ENCODE measurements at places on chromosomes 12 and 14.

DNA sequence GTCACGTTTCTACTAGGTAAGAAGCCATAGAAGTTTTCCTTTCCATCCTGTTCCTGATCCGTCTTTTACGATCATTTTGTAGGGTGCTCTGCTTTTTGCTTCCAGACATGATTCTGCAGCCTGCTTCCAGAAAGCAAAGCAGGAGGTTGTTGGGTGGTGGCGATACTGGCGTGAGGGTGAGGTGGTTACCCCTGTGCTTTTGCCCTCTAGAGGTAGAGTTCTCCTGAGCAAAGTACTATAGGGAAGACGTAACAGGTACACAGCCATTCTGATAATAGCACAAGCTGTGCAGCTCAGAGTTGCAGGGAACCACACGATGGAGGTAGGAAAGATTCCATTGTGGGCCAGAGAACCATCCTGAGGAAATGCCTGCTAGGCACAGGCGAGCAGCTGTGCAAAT, 186.0 kb downstream of the PAH start:
- no peak for DNase-seq

DNA sequence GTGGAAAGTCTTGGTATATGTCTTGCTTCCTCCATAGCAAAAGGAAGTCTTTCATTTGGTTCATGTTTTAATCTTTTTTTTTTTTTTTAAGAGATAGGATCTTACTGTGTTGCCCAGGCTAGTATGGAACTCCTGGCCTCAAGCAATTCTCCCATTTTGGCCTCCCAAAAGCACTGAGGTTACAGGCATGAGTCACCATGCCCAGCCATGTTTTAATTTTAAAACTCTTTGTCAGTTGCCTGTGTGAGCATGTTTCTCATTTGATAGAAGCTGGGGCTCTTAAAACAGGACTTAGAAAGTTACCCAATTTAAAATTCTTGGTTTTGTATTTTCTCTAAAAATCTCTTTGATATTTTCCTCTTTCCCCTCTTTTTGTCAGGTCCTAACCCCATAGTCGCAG, 45.0 kb upstream of the REP15 start:
- DNase-seq: no peak

GRCh38 chr14:66496188-66496807, 10.1 kb downstream of the CCDC196 start:
- no peak for DNase-seq

DNA sequence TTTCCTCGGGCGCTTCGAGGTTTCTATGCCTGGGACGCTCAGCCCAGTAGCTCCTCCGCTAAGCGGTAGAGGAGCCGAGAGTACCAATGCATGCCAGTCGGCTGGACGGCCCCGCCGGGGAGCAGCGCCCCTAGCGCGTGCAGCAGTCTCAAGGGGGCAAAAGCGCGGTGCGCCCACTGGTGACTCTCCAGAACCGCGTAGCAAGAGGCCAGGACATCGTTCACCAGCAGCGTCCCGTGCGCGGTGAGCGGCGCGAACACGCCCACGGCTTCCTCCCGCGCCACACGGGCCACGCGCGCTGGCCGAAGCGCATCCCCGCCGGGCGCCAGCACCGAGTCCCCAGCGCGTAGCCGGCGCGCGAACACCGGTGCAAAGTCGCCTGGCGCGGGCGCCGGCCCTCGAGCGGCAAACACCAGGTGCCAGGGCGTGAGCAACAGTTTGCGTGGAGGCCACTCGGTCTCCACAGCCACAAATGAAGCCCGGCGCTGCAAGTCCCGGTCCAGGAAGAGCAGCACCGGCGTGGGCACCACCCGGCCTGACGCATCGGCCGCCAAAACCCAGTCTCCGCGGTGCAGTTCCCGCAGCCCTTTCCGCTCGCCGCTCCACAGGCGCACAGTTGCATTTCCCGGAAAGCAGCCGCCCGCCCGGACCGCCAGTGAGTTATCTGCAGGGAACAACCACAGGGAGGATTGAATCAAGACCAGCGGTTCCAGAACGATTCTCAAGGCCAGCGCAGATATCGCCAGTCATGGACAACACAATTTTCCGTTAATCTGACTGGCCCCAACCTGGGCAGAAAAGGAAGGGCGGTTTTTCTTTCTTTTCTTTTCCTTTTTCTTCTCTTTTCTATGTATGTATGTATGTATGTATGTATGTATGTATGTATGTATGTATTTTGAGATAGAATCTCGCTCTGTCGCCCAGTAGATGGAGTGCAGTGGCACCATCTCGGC, 4.5 kb downstream of the DHH start:
- no peak for DNase-seq

GRCh38 chr12:112964915-112965314, 13.4 kb upstream of the OAS2 start:
- no peak for DNase-seq

GRCh38 chr14:93645200-93645599, 143.1 kb downstream of the PRIMA1 start:
- peak; percentile 10 for DNase-seq

GRCh38 chr14:64937171-64937820, 5.2 kb downstream of the GPX2 start:
- DNase-seq: no peak

GRCh38 chr14:104187121-104187889, 48.9 kb downstream of the KIF26A start:
- no peak for DNase-seq

DNA sequence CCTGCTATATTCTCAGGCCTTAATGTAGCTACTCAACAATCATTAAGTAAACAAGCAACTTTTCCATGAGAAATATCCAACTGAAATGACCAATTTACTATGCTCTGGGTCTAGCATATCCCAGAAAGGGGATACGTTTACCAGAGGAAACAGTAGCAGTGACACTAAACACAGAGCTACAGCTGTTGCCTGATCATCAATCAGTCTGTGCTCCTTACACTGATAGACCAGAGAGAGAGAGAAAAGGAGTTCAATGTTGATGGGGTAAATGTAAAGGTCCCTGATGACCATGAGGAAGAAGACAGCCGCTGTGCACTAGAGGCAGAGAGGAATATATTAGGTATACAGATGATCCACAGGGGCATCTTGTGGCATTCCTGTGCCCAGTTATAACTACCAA, 397.2 kb upstream of the USP15 start:
- DNase-seq: no peak

DNA sequence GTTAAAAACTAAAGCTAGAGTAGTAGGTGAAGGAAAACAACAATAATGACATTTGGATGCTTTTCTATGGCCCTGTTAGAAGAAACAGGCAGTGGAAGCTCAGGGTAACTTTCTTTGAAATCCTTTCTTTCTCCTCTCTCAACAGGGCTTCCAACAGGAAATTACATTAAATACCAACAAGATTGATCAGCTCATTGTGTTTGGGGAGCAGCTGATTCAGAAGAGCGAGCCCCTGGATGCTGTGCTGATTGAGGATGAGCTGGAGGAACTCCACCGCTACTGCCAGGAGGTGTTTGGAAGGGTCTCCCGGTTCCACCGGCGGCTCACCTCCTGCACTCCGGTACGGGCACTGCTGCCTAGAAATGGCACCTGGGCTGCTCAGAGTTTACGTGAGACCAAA, 81.5 kb downstream of the ESR2 start:
- DNase-seq: no peak

DNA sequence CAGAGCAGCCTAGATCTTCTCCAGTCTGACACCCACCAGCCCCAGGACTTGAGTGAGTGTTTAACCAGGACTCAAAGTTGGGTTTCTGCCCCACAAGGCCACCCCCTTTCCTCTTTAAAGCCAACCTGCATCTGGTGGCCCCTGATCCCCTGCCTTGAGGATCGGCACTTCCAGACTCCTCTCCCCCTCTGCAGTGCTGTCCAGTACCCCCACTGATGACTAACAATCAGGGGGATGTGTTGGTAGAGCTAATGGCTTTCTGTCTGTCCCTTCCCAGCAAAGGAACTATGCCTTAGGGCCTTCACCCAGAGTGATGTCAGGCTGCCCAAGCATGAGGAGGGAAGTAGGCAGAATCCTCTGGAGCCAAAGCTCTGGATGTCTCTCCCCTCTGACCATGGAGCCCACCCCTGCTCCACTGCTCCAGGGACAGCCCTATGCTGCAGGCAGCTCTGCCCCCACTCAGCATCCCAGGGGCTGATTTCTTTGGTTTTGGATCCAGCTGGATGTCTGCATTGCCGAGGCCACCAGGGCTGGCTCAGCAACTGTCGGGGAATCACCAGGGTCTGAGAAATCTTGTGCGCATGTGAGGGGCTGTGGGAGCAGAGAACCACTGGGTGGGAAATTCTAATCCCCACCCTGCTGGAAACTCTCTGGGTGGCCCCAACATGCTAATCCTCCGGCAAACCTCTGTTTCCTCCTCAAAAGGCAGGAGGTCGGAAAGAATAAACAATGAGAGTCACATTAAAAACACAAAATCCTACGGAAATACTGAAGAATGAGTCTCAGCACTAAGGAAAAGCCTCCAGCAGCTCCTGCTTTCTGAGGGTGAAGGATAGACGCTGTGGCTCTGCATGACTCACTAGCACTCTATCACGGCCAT, 42.9 kb downstream of the DAD1 start:
- no peak for DNase-seq

- DNase-seq: no peak
Measured at GRCh38 chr12:120229071-120229486, 28.2 kb upstream of the RPLP0 start.
